DMS 273 treated with DMSO at 0.1 percent for 48 hours (cell line): ENCODE measurements at places on chromosomes 2 and 18.

- no peak for DNase-seq
Measured at GRCh38 chr18:41449612-41450011, 505.4 kb upstream of the PIK3C3 start.

DNA sequence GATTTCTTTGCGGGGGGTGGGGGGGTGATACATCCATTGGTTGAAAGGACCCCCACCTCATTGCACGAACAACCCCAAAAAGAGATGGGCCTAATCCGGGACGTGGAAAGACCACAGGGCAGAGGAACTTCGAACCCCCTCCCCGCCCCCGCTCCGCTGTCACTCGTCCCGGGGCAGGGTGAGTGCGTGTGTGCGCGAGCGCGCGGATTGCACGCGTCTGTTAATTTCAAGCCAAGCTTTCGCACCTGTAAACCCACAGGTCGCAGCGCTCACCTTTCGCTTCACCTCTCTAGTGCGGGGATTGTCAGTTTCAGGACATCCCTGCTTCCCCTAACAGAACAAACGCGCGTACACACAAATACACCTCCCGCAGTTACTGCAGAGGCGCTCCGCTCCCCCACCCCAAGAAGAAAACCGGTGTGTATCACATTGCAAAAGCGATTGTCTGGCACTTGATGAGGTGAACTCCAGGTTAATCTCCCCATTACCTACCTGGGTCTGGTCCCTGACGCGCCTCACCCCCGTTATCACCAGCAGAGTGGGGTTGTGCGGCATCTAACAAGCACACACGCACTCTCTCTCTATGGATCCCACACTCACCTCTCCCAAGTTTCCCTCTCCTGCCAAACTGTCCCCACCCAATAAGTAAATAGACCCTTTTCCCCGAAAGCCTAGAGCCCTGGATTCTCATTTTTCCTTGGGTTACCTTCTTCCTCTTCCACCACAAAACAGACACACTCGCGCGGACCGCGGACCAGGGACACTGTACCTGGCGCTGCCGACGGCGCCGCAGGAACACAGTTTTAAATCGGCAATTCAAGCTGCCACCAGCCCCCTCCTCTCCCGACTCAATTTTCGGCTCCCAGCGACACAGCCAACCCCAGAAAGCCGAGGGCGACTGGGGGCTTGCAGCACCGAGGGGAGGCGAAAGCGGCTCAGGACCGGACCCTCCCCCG is 1.0 kb downstream of the CYP26B1 start:
- no peak for DNase-seq

- no peak for DNase-seq
Measured at GRCh38 chr18:8667846-8668245, 37.5 kb upstream of the MTCL1 start.

DNA sequence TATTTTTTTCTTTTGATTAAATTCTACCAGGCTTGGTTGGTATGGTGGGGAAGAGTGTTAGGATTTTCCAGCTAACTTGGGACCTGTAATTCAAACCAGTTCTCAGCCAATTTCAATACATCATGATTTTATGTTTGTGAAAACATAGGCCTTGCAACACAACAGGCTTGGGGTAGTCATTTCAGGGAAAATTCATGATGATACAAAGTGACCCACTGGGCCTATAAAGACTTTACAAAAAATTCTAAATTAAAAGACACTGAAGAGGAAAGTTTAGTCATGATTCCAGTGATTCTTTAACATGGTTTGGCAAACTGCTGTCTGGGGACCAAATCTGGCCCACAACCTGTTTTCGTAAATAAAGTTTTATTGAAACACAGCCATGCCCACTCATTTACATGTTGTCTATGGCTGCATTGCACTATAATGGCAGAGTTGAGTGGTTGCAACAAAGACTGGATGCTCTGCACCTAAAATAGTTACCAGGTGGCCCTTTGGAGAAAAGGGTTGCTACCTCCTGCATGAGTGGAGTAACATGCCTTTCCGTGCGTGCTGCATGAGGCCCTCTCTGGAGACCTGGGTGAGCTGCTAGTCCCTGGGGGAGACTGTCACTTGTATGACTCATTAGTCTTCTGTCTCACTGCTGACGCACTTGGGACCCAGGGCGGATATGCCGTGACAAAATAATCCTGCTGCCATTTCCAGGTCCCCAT is 73.6 kb downstream of the NPAS2 start:
- no peak for DNase-seq

GRCh38 chr2:156704132-156704531 is 268.0 kb downstream of the GPD2 start:
- no peak for DNase-seq
